ENCODE measurements at places on chromosomes 7 and 10. TPM values are rescaled to one million over a fixed set of nuclear protein-coding genes. Genes with fewer than 3 reads are reported as not detected.

DNA sequence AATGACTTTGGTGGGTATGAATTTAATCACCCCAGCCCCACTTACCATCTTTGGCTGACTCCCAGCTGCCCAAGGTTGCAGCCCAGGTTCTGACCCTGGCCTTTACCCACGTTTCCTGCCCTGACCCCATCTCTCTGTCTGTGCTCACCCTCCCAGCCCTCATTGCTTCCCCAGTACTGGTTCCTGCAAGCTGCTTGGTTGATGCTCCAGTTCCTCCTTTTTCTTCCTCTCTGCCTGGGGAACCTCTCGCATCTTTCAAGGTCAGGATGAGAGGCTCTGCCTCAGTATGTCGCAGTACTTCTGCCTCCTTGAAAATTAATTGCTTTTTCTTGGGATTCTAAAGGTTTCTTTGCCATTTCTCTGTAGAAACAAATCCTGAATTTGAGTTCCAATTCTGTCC is 263.8 kb upstream of the ZNF32 start:
- DNase-seq = no peak

- DNase-seq = no peak
Measured at GRCh38 chr10:11712744-11713143, 29.4 kb upstream of the ECHDC3 start.

DNA sequence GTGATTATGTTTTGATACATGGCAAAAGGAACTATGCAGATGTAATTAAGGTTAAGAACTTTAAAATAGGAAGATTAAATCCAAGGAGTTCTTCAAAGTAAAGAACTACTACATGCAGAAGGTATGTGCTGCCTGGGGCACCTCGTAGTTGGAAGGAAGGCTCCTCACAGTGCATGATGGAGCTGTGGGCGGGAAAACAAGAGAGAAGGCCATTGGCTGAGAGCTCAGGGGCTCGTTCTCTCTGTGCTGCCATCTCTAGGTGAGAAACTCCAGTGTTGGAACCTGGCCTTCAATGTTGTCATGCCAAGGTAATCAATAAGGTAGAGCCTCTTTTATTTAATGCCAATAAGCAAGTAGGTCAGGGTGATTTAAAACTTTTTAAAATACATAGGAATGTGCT is 391.4 kb upstream of the ETV1 start:
- no peak for DNase-seq

GRCh38 chr7:2777898-2778535 is 66.1 kb downstream of the GNA12 start:
- DNase-seq = no peak

DNA sequence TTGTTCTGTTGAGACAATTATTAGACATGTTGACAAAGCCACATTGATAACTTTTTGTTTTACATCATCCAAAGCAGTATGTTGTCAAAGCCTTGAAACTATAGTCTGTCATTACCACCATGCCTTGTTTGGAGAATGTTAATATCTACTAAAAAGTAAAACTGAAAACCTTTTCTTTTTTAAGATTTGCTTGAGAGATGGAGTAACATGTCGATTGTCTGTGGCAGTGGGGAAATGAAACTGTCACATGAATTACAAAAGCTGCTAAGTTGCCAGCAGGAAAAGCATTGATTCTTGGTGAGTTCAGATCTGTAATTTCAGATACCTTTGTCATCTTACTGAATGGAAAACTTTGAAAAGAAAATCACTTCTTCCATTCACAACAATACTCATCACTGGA is 69.1 kb downstream of the TFPI2 start:
- no peak for DNase-seq

GRCh38 chr7:135369405-135369804 is 135.8 kb downstream of the STRA8 start:
- no peak for DNase-seq

- DNase-seq = no peak
Measured at GRCh38 chr10:60649485-60650377, 128.5 kb upstream of the CDK1 start.

GRCh38 chr10:67520924-67521520 is 175.0 kb downstream of the CTNNA3 start:
- peak; percentile 33 for DNase-seq

DNA sequence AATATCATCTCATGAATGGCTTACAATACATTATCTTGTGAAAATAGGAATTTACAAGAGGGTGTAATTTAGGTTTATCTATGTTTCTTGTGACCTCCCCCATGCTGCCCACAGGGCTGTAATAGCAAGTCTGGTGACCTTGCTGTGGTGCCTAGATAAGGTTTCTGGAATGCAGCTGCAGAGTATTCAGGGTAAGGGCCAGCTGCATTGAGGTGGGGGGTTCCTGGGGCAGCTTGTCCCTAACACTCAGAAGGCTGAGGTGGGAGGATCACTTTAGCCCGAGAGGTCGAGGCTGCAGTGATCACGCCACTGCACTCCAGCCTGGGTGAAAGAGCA is 5.3 kb upstream of the DHTKD1 start:
- DNase-seq = no peak

GRCh38 chr7:16463520-16463919 is 2.0 kb downstream of the SOSTDC1 start:
- DNase-seq = no peak

- no peak for DNase-seq
Measured at GRCh38 chr7:95607561-95607960, 11.2 kb upstream of the PDK4 start.

- DNase-seq = no peak
Measured at GRCh38 chr10:35611750-35612149, 6.6 kb downstream of the GJD4 start.

DNA sequence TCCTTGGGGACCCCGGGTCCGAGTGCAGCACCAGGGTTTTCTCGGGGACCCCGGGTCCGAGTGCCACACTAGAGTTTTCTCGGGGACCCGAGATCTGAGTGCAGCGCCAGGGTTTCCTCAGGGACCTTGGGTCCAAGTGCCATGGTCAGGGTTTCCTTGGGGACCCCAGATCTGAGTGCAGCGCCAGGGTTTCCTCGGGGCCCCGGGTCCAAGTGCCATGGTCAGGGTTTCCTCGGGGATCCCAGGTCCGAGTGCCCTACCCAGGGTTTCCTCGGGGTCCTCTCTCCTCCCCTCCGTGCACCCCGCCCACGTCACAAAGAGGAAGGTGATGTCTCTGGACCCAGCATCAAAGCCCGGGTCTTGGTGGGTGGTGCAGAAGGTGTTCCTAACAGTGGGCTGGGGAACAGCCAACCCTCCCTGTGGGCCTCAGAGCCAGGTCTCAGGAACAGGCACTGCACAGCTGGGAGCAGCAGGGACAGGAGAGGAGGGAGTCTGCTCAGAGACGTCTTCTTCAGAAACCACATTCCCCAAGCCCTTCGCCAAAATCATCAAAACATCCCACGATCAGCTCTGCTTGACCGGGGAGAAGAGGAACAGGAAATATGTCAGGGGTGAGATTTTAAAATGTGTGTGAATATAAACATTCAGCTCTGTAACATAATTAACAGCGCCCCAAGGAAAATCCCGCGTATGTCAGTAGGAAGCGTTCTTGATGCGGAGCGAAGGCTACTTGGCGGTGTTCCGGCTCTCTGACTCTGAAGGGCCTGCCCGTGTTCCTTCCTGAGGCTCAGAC is 540.7 kb downstream of the DNAJB6 start:
- DNase-seq = no peak

DNA sequence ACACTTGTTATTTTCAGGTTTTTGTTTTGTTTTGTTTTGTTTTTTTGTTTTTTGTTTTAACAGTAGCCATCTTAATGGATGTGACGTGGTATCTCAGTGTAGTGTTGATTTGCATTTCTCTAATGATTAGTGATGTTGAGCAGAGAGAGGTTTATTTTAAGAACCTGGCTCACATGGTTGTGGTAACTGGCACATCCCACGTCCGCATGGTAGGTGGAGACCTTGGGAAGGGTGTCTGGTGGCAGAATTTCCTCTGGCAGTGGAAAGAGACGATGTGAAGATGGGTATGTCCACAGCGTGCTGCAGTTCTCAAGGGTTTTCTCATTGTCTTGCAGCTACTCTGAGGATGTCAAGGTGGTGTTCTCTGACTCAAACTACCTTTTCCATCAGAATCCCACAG is 252.2 kb downstream of the GALNT17 start:
- DNase-seq = no peak

GRCh38 chr7:36777062-36777461 is 52.8 kb upstream of the AOAH start:
- no peak for DNase-seq

GRCh38 chr10:38093816-38094157 is 350 bp upstream of the ZNF37A start:
- no peak for DNase-seq

DNA sequence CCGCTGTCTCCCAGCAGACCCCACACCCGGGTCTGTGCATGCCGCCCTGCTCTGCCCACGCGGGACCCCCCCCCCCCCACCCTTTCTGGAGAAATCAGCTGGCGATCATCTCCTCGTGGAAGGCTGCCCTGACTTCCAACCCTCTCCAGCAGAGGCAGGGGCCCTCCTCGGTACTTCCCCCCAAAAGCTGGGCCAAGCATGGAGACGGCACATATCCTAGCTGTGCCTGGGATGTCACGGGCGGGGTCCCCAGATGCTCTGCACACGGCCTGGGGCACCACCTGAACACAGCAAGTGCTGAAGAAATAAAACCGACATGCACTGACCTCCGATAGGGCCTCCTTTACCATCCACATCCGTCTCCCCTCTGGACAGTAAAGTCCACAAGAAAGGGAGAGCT is 96.0 kb downstream of the DIP2C start:
- no peak for DNase-seq

DNA sequence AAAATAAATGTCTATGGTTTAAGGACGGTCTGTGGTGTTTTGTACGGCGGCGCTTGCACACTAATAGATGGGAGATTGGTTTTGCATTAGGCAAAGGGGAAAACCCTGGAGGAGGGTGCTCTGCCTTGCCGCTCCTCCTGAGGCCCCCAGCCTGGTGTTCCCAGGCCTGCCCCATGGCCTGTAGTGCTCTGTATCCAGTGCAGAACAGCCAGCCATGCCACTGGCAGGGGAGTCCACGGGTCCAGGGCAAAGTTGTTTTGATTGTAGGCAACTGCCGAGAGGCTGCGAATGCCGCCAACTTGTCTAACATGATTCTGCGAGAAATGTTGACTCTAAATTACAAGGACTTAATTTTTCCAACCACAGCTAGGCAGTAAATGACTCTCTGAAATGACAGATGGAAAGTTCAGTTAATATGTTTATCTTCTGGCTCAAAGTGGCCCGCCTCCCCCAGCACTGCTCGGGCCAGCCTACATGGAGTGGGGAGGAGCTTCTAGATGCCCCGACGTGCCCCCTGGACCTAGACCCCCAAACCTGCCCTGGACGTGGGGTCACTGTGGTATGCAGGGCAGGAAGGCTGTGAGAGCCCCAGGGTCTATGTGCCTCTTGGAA is 104.6 kb upstream of the GDF10 start:
- no peak for DNase-seq

DNA sequence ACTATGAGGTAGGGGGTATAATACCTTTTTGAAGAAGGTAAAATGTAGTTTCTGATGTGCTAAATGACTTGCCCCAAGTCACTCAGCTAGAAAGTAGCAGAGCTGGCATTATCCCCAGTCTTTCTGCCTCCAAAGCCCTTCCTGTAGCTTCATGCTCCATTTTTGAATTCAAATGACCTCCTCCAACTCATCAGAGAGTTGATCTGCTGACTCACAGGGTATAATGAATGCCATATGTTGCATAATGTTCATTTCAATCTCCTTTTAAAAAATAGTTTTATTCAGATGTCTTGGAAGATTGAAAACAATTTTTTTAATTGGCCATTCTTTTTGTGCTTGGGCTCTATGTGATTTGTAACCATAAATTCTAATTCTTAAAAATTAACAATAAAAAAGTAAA is 272.8 kb upstream of the IMMP2L start:
- no peak for DNase-seq

DNA sequence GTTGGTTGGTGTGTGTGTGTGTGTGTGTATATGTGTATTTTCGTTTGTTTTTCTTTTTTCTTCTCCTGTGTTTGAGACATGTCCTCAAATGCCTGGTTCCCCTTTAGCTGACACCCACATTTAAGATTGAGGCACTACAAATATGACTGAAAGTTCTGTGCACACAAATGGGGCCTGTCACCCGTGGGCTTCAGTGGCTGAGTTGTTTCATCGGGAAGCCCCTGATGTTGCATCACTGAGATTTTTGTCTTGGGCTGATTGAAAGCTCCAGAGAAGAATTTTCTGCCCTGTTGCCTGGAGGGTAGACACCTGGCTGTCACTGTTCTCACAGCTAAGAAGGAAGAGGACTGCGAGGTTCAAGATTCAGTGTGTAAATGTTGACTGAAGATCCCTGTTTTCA is 283.8 kb upstream of the C7orf33 start:
- DNase-seq = no peak

DNA sequence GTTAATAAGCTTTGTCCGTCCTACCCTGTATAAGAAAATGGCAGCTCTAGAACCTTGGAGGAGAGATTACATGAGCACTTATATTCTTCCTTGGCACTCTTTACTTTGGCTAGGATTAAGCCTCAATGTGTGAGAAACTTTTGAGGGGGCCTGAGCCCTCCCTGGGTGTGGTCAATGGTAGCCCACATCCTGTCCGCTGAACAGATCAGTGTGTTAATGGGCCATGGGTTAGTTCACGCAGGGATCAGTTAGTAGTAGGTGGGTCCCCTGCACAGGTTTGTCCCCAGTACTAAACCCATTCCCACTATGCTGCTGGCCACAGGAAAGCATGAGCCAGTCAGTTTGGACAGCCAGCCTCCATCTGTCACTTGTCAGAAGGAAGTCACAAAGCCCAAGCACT is 20.2 kb upstream of the IKZF1 start:
- no peak for DNase-seq

DNA sequence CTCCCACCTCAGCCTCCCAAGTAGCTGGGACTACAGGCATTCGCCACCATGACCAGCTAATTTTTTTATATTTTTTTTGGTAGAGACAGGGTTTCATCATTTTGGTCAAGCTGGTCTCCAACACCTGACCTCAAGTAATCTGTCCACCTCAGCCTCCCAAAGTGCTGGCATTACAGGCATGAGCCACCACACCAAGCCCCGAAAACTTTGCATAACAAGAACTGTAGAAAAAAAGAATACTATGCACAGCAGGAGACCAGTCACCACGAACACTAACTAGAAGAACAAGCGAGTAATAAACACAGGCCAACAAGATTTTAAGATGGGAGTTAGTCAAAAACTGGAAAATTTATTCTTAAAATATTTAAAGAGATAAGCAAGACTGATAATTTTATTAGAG is 447.0 kb downstream of the ETV1 start:
- DNase-seq = no peak

DNA sequence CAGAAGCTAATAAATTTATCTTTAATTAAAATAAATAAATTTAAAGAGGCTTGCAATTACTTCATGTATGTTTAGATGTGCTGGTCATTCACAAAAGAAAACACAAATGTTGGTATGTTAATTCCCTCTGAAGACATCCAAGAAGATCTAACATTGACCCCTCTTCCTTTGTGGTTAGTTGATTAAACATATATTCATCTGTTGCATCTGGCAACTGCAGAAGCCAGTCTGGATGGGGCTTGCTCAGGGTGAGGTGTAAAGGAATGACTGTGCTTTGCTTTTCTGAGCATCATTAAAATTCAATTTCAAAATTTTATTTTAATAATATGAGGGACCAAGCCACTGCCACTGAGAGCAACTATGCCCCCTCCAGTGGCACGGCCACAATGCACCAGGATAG is 36.4 kb upstream of the FERD3L start:
- DNase-seq = no peak

GRCh38 chr10:5284311-5285057 is 80.3 kb upstream of the UCN3 start:
- no peak for DNase-seq

Gene RBP4
- polyA plus RNA-seq = 0.68 TPM

Gene OGDHL
- polyA plus RNA-seq = 35.0 TPM

Gene OR2A12
- not detected for polyA plus RNA-seq

Gene RBM20
- 4.7 TPM for polyA plus RNA-seq

Gene CFAP46
- 6.1 TPM for polyA plus RNA-seq

Gene GHITM
- polyA plus RNA-seq = 196 TPM

Gene UNCX
- polyA plus RNA-seq = 6.4 TPM

Gene GPRIN2
- polyA plus RNA-seq = 3.3 TPM

Gene CYP51A1
- polyA plus RNA-seq = 83.6 TPM

Data from right renal cortex interstitium (tissue), 3 donors.